ENCODE measurements at places on chromosomes 4 and X. TPM values are rescaled to one million over a fixed set of nuclear protein-coding genes. Genes with fewer than 3 reads are reported as not detected.

MAGEC1 gene
- not detected for total RNA-seq

IQSEC2 gene
- total RNA-seq, result 21.4 TPM

SLC6A14 gene
- not detected for total RNA-seq

DNA sequence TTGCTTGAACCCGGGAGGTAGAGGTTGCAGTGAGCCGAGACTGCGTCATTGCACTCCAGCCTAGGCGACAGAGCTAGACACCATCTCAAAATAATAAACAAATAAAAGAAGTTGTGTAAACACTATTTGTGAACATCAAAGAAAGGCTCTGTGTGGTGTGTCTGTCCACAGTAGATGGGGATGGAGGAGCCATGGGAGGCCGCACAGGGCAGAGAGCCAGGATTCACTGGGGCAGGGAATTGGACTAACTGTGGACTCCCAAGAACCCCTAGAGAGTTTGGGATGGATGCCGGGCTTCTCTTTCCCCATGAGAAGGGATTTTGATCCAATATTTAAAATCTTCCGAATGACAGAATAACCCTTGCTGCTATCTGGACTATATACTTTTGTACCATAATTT lies 26.5 kb downstream of the TBC1D1 start:
- no peak overlapping the region for H3K4me3 ChIP-seq
- DNase-seq, result no peak
- no peak overlapping the region for H3K27ac ChIP-seq
- no peaks in the 10 kb centered on the region for H3K36me3 ChIP-seq

DNA sequence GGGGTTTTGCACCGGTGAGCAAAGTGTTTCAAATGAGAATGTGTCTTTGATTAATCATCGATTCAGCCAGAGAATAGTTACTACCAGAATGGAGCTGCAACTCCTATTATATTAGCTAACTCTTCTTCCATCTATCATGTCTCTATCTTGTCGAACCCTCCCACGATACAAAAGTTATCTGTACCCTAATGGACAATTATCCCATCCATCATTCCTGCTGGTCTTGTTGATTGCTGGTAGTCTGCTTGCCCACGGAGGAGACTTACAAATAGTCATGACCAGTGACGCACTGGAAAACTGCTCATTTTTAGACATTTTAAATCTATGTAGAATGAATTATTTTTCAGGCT lies 67.5 kb downstream of the RTL9 start:
- H3K4me1 ChIP-seq, result no peaks in the 10 kb centered on the region
- H3K36me3 ChIP-seq, result no peaks in the 10 kb centered on the region
- no peaks in the 10 kb centered on the region for H3K27me3 ChIP-seq
- H3K27ac ChIP-seq, result no peak overlapping the region
- no peak overlapping the region for H3K4me3 ChIP-seq
- no peak for DNase-seq

- no peaks in the 10 kb centered on the region for H3K4me1 ChIP-seq
- no peaks in the 10 kb centered on the region for H3K36me3 ChIP-seq
- no peaks in the 10 kb centered on the region for H3K27me3 ChIP-seq
- DNase-seq, result no peak
Measured at GRCh38 chr4:144787365-144788258, 141.7 kb downstream of the HHIP start.

DNA sequence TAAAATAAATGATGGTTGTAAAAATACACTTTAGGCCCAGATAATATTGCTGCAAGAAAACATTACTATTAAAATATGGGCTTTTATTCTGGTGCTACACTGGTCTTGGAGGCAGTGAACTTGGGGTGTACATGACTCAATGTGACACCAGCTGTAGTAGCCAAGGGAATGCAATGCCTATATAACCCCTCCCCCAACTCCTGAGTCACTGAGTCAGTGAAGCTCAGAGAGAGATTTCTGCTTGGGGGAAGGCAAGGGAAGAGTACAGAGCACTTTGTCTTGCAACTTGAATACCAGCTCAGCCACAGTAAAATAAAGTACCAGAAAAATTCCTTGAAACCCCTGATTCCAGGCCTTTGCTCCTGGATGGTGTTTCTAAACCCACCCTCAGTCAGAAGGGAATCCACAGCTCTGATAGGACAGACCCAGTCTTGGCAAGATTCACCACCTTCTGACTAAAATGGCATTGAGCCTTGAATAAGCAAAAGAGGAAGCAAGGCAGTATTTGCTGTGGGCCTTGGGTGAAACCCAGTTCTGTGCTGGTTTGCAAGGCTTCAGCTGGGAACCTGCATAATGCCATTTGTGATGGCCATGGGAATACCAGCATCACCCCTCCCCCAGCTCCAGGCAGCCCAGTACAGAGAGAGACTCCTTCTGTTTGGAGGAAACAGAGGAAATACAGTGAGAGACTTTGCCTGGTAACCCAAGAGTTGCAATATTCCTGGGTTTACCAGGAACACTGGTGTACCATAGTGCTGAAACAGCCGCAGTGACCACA lies 209.9 kb downstream of the IQCM start:
- no peak overlapping the region for H3K27ac ChIP-seq
- DNase-seq, result no peak
- H3K27me3 ChIP-seq, result no peaks in the 10 kb centered on the region
- no peak overlapping the region for H3K4me3 ChIP-seq
- no peaks in the 10 kb centered on the region for H3K4me1 ChIP-seq

- H3K4me3 ChIP-seq, result no peak overlapping the region
- no peaks in the 10 kb centered on the region for H3K4me1 ChIP-seq
- H3K36me3 ChIP-seq, result no peaks in the 10 kb centered on the region
- DNase-seq, result no peak
Measured at GRCh38 chr4:101944649-101945048, 154.1 kb downstream of the BANK1 start.

- H3K36me3 ChIP-seq, result no peaks in the 10 kb centered on the region
- no peak overlapping the region for H3K27ac ChIP-seq
- no peaks in the 10 kb centered on the region for H3K4me1 ChIP-seq
Measured at GRCh38 chrX:6778544-6779503, 243.9 kb upstream of the VCX3A start.

DNA sequence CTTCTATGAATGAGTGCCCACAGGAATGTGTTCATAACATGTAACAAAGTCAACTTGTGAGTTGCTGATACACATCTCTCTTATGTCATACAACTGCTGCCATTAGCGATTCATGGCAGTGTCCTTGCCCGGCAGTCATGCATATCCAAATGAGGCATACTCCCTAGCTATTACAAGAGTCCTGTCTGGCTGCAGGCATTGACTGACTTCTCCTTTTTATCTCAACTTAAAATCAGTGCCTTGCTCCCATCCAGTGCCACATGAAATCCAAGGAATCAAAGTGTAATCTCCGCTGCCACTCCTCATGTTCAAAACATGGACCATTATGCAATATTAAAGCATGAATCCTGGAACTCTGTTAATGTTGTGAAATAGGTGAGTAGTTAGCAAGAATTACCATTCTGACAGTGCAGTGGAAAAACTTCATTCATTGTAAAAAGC lies 348.9 kb upstream of the FTHL17 start:
- no peaks in the 10 kb centered on the region for H3K27me3 ChIP-seq
- no peak overlapping the region for H3K27ac ChIP-seq
- no peak overlapping the region for H3K4me3 ChIP-seq
- no peaks in the 10 kb centered on the region for H3K36me3 ChIP-seq
- no peaks in the 10 kb centered on the region for H3K4me1 ChIP-seq
- no peak for DNase-seq

DNA sequence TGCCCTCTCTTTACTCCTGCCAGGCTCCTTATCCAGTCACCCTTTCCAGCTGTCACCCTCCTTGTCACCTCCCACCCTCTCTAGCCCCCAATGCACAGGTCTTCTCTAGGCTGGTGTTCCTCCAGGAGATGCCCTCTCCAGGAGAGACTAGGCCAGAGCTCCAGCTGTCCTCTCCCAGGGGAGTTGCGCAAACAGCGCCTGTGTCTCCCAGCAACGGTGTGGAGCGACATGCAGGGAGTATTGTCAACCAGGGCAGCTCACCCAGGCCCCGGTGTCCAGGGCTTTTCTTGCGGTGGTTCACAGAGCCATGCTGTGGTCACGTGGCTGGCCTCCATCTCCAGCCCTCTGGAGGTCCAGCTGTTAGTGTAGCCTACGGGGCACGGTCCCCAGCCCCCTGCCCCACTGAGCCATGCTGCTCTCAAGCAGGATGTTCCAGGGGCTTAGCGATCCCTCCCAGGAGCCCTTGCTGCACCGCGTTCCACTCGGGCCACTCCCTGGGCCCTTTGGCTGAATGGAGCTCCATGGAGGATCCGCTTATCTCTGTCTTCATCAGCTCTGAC lies 34.8 kb downstream of the CCNQ start:
- no peak overlapping the region for H3K4me3 ChIP-seq
- H3K36me3 ChIP-seq, result no peaks in the 10 kb centered on the region
- H3K4me1 ChIP-seq, result no peaks in the 10 kb centered on the region
- no peak for DNase-seq
- no peak overlapping the region for H3K27ac ChIP-seq
